ENCODE measurements at places on chromosomes 4 and X.

- DNase-seq, result no peak
Observed at GRCh38 chr4:169335331-169335730, 64.6 kb upstream of the SH3RF1 start.

GRCh38 chr4:121822796-121823504 is 733 bp downstream of the CCNA2 start:
- no peak for DNase-seq

DNA sequence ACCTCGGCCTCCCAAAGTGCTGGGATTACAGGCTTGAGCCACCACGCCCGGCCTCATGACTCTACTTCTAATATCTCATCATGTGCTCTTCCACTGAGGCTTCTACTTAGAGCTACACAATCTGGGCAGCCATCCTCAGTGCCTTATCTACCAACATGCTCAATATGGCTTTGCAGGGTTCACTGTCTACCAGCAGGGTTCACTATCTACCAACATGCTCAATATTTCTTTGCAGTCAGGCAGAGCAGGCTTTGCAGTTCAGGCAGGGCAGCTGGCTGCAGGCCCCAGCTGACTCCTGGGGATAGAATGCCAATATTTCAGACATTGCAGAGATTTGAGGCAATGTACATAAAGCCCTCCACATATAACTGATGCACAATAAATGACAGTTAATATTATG is 47.5 kb downstream of the PKD2 start:
- DNase-seq, result no peak

GRCh38 chrX:3576886-3577501 is 136.5 kb downstream of the PRKX start:
- no peak for DNase-seq

DNA sequence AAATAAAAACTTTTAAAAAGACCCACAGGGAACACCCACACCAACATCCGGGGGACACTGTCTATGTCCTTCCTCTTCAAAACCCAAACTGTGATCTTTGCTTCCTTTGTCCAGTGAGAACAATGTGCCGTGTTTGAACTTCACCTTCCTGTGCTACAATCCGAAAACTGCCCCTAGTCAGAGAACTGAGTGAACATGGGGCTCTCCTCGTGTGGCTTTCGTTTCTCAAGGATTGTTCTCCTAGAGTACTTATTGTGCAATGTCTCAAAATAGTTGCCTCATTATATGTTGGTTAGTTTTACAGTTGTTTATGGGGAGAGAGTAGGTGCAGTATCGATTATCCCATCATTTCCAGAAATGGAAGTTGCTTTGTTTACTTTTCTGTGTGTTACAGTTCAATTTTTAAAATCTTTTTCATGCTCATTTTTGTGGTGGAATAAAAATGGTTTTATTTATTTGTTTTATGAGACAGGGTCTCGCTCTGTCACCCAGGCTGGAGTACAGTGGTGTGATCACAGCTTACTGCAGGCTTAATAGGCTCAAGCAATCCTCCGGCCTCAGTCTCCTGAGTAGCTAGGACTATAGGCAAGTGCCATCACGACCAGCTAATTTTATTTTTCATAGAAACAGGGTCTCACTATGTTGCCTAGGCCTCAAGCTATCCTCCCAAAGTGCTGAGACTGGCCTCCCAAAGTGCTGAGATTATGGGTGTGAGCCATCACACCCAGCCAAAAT is 29.9 kb downstream of the RBMX start:
- no peak for DNase-seq

- no peak for DNase-seq
Observed at GRCh38 chr4:149896432-149896831, 80.8 kb upstream of the IQCM start.

DNA sequence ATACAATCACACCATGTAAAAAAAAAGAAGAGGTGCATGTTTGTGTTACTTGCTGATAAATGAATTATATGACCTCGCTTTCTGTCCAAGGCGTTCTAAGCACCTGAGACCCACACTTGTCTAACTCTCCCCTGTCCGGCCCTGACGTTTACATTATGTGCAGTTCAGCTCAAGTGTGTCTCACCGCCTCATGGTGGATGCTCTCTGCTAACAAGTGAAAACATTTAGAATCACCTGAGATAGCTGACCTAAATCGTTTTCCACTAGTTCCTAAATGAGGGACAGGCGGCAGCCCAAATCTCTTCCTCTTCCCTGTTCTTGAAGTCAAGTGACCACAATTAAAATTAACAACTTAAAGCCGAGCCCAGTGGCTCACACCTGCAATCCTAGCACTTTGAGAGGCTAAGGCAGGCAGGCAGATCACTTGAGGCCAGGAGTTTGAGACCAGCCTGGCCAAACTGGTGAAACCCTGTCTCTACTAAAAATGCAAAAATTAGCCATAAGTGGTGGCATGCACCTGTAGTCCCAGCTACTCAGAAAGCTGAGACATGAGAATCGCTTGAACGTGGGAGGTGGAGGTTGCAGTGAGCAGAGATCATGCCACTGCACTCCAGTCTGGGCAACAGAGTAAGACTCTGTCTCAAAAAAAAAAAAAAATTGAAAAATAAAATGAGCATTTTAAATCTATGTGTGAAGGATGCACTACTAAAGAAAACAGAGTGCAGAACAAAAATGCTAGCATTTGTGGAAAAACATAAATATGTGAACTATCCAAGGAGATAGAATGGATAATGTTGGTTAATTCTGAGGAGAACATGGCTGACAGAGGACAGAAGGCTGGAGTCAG is 3.9 kb upstream of the TIFA start:
- DNase-seq, result no peak

GRCh38 chr4:152138451-152138850 is 377.6 kb upstream of the GATB start:
- no peak for DNase-seq

GRCh38 chrX:107629540-107629909 is 1.2 kb downstream of the PRPS1 start:
- DNase-seq, result no peak

GRCh38 chr4:94208266-94208665 is 601 bp downstream of the SMARCAD1 start:
- no peak for DNase-seq

GRCh38 chr4:133759428-133759827 is 442.2 kb downstream of the PABPC4L start:
- no peak for DNase-seq

DNA sequence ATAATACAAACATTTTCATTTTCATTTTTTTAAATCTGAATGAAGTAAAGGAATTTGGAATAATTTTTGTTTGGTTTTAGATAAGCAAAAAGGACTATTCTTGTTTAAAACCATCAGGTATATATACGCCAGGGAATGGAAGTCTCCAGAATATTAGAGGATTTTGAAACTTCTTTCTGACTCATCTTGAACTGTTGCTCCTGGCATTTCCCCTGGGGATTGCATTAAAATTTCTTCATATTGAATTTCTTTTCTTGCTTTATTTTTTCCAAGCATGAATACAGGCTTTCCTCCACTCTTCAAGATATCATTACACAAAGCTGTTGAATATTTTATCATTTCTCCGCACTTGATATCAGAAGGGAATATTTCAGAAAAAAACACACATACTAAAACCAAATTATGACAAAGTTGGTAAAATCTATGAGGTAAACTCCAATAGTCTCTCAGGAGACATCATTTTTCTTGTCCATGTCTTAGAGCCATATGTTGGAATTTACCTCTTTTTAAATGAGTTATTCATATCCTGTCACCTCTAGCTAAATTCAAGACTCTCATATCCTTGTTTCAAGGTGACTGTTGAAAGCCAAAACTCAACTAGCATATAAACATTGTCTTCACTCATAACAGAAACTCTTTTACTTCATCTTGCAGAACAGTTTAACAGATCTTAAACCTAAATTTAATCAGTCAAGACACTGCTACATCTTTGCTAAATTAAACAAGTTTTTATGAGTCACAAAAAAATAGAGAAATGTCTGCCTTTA is 20.7 kb upstream of the CSN1S1 start:
- DNase-seq, result no peak

DNA sequence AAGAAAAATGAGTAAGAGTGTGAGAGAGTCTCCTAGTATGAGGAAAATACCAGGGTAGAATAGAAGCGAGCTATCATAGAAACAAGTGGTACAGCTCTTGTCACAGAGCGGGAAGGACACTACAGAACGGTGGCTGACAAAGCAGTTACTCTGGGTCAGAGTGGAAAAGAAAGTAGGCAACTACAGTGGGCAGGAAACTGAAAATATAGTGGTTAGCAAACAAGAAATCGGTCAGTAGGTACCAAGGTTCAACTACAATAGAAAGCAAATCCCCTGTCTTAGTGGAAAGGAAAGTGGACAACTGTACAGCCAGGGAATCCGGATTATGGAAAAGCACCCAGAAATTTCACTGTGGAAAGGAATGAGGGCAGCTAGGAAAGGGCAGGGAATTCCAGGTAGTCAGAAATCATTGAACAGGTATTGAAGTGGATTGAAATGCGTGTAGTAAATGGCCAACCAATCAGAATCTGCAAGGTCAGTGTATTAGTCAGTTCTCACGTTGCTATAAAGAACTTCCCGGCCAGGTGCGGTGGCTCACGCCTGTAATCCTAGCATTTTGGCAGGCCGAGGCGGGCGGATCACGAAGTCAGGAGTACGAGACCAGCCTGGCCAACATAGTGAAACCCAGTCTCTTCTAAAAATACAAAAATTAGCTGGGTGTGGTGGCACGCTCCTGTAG is 219.6 kb upstream of the DIAPH2 start:
- DNase-seq, result no peak

- DNase-seq, result no peak
Observed at GRCh38 chr4:23006756-23007155, 314.0 kb downstream of the GBA3 start.

- DNase-seq, result no peak
Observed at GRCh38 chrX:131063613-131064012, 5.5 kb downstream of the ARHGAP36 start.

DNA sequence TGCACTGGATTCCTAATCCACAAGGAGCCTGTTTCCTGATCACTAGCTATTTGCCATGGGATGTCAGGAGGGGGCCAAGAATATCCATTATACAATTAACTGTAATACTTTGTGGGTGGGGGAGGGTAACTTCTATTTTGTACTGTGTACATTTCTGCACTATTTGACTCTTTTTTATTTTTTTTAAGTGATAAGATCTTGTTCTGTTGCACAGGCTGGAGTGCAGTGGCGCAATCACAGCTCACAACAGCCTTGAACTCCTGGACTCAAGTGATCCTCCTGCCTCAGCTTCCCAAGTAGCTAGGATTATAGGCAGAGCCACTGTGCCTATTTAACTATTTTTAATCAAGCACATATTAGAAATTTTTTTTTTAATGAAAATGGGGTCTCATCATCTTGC is 134.1 kb downstream of the ELOVL6 start:
- no peak for DNase-seq

DNA sequence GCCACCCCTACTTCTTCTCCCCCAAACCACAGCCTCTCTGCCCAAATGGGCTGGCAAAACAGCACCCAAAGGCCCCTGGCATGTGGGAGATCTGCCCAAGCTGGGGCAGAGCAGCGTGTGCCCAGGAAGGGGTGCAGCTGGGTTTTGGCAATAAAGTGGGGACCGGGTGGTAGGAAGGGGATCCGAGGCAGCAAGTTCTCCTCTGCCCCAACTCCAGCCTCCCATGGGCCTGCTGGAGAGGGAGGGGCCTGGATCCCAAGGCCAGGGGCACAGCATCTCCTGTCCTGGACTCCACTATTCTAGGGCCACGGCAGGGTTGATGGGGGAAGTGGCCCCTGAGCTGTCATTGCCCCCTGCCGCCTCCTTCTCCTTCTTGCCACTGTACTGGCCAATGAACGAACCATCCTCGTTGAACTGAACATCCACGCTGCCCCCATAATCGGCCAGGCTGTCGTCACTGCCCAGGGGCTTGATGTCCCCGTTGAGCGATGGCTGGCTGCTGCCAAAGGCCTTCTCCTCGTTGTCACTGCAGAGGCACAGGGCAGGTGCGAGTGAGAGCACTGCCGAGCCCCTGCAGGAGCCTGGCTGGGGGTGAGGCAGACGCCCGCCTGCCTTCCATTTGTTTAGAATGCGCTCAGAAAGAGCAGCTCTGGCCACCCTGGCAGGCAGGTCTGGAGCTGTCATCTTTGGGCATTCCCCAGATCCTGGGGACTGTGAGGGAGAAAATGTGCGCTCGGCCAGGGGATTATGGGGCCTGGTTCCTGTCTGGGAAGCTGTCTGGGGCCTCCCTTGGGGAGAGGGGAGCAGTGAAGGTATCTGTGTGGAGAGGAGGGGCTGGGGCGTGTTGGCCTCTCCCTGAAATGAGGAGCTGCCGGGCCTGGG is 23.4 kb downstream of the L1CAM start:
- no peak for DNase-seq

- DNase-seq, result no peak
Observed at GRCh38 chr4:41865306-41865980, 69.8 kb upstream of the TMEM33 start.

GRCh38 chrX:39813631-39814277 is 284.0 kb downstream of the BCOR start:
- no peak for DNase-seq
